ENCODE measurements at places on chromosomes 1 and 21. TPM values are rescaled to one million over a fixed set of nuclear protein-coding genes. Genes with fewer than 3 reads are reported as not detected.

Gene SPATA45
- total RNA-seq: 0.47 TPM

Gene RPL11
- 893 TPM for total RNA-seq

Gene TMCO1
- 49.9 TPM for total RNA-seq

Gene RSPH1
- 3.2 TPM for total RNA-seq

Gene TRPM2
- 3.2 TPM for total RNA-seq

Gene C1QA
- 51.6 TPM for total RNA-seq

Gene TMPRSS15
- 0.06 TPM for total RNA-seq

Gene S100A9
- 258 TPM for total RNA-seq

Gene OR2T11
- total RNA-seq: 0.06 TPM

Gene TMEM201
- total RNA-seq: 23.1 TPM

Gene DDR2
- 42.5 TPM for total RNA-seq

Gene PDZK1
- 61.4 TPM for total RNA-seq

Gene SDHC
- total RNA-seq: 104 TPM

Gene FCRL6
- total RNA-seq: not detected

Gene MFSD2A
- 4.4 TPM for total RNA-seq

Gene SLC6A17
- 0.76 TPM for total RNA-seq

Gene TAS1R1
- 0.53 TPM for total RNA-seq

Gene SIM2
- total RNA-seq: 20.5 TPM

Gene AZIN2
- total RNA-seq: 15.0 TPM

Gene AMY1C
- not detected for total RNA-seq

Gene EPHB2
- 20.8 TPM for total RNA-seq

Gene KMO
- total RNA-seq: 7.8 TPM

Gene NPPA
- total RNA-seq: 0.23 TPM

Gene DNAH14
- 40.9 TPM for total RNA-seq

Gene SELE
- total RNA-seq: 10.3 TPM

Gene FRRS1
- 13.4 TPM for total RNA-seq

Gene ACOT11
- total RNA-seq: 29.4 TPM

Gene SPTA1
- total RNA-seq: 22.7 TPM

Gene APOBEC4
- not detected for total RNA-seq

Gene CFHR2
- total RNA-seq: not detected

Gene S100A8
- 89.2 TPM for total RNA-seq

Gene CCDC185
- total RNA-seq: not detected

Gene CHIA
- total RNA-seq: not detected

Measured in metanephros (tissue), 2 donors.